SHP77 treated with DMSO at 0.1 percent for 48 hours (cell line): ENCODE measurements at places on chromosomes 6 and 20.
A peak's percentile ranks its signal among the peaks of the same experiment; 100 is the strongest.

GRCh38 chr6:24613361-24614042 is 32.5 kb downstream of the KIAA0319 start:
- DNase-seq, result no peak

GRCh38 chr6:106609699-106610098 is 19.6 kb downstream of the RTN4IP1 start:
- DNase-seq, result peak; percentile 6

GRCh38 chr6:89580997-89581666 is 57.4 kb downstream of the LYRM2 start:
- DNase-seq, result no peak

DNA sequence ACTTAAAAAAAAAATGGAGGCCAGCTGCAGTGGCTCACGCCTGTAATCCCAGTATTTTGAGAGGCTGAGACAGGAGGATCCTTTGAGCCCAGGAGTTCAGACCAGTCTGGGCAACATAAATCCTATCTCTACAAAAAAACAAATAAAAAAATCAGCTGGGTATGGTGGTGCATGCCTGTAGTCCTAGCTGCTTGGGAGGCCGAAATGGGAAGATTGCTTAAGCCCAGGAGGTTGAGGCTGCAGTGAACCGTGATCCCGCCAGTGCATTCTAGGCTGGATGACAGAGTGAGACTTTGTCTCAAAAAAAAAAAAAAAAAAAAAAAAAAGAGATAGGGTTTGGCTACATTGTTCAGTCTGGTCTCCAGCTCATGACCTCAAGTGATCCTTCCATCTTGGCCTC is 29.7 kb downstream of the MYO6 start:
- DNase-seq, result no peak
